Activated CD8-positive, alpha-beta memory T cell treated with anti-CD3 and anti-CD28 coated beads, Interleukin-2, amount 50 U/mL, for 4 hours (primary cell): ENCODE measurements at places on chromosomes 1 and 21.
A peak's percentile ranks its signal among the peaks of the same experiment; 100 is the strongest.

DNA sequence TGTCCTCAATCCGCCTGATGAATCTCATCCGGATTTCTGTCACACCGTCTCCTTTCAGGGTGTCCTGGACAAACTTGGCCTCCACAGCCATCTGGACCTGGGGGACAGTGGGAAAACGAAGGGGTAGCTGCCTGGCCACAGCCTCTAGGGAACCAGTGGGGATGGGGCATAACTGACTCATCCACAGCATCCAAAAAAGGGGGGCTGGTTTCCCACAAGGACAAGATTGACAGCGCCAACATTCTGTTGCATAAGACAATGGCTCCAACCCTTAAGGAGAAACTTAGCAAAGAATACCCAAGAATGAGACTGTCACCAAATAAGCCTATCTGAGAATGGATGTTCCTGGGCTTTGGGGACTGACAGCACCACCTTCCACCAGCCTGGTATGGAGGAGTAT lies 12.1 kb downstream of the TRAPPC3 start:
- no peak for DNase-seq

- no peak for DNase-seq
Measured at GRCh38 chr1:66262208-66262963, 271.6 kb upstream of the SGIP1 start.

DNA sequence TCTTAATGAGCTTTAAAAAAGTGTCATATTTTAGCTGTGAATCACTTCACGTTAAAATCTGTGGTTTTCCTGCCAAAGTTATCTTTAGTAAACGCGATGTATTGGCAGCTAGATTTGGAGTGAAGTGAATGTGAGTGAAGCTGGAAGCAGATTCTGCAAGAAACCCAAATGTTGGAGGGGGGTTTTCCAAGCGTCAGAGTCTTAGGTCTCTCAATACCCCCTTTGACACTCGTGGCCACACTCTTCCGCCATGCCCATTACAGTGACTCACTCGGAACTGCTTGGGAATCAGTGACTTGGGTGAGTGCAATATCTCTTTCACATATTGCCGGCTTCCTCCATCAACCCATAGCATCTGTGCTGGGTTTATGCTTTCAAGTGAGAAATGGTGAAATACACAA lies 17.5 kb downstream of the B3GALT5 start:
- DNase-seq = no peak

DNA sequence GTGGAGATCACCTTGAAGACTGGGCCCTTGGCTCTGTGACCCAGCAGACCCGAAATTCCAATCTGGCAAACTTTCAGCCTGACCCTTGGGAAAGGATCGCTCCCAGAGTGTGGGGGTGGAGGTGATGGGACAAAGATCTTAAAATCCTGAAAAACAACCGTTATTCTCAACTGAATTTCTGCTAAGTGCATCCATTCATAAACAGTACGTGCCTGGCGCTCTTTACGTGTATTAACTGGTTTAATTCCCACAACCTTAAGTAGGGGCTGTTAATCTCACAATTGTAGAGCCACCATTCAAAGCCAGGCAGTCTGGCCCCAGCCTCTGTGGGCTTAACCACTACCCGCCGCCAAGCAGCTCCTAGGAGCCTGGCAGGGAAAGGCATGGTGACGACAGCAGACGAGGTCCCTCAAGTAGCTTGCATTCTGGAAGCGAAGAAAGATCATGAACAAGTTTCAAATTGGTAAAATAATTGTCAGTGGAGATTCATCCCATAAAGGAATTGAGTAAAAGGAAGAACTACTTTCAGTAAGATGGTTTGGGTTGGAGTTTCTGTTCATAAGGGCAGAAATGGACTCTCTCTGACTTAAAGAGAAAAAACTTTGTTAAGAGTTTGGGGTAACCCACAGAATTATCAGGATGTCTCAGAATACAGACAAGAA lies 11.4 kb upstream of the RGS16 start:
- DNase-seq = no peak

- DNase-seq = no peak
Measured at GRCh38 chr21:18384771-18385170, 18.8 kb downstream of the TMPRSS15 start.

GRCh38 chr1:4969556-4970129 lies 315.2 kb downstream of the AJAP1 start:
- no peak for DNase-seq

GRCh38 chr1:20486457-20487235 lies 636 bp upstream of the CAMK2N1 start:
- DNase-seq = no peak

GRCh38 chr1:204529371-204529895 lies 13.2 kb downstream of the MDM4 start:
- no peak for DNase-seq

DNA sequence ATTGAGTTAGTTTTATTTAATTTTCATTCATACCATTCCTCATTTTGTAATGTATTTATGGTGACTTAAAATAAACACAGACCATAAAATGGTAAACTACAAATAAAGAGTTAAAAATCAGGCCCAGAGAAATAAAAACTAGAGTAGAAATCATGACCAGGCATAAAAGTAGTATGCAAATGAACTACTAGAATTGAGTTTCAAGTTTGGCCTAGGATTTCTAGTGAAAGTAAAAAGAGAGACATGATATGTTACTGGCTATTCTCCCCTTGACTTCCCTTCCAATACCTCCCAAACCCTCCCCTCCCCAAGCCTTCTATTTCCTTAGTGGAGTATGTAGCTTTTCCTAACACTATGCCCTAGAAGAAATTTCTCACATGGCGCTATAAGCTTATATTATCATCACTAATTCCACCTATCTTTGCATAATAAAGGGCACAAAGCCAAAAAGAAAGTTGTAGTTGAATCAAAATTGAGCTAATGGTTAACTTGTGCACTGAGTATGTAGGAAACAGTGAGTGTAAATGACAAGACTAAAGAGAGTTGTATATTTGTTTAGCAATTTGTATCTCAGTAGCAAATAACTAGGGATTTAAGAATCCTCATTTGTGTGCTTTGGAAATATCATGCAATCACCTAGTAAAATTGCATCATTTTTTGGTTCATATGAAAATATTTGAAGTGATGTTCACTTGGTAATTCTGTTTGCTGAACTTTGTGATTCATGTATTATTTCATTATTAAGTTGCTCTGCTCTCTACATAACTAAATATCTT lies 29.7 kb upstream of the CDC14A start:
- no peak for DNase-seq

- DNase-seq = no peak
Measured at GRCh38 chr1:157043685-157044084, 1.9 kb downstream of the ARHGEF11 start.

- DNase-seq = no peak
Measured at GRCh38 chr1:145879775-145880174, 5.9 kb downstream of the ANKRD35 start.

GRCh38 chr1:219660666-219661463 lies 48.0 kb upstream of the ZC3H11B start:
- DNase-seq = no peak

DNA sequence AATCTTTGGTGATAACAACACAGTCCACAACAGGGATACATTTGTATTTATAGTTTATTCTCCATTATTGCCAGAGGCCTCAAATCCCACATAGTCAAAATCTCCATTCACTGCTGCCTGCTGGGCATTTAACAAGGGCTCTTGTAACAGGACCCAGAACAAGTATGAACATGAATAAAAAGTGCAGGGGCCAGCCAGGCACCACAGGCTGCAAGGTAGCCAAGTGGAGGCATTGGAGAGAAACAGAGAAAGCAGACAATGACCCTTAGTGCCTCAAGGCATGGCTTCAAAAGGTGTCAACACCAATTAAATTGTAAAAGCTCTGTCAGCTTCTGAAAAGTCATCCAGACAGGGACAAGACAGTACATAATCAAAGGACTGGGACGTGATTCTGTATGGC lies 116.8 kb downstream of the ATP6V1G3 start:
- no peak for DNase-seq

DNA sequence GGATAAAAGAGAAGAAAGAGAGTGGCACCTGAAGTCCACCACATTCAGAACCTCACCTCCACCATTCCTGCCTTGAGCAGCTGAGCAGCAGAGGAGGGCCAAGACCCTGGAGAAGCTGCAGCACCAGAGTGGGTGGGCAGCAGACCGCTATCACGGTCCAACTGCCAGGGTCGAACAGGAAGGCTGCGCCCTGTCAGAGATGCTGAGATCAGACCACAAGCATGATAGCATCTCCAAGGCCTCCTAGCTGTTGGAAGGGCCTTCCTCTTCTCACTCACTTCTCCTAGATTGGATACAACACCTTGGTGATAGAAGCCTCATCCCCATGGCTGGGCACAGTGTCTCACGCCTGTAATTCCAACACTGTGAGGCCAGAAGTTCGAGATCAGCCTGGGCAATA lies 12.1 kb upstream of the SLC45A3 start:
- DNase-seq = no peak

DNA sequence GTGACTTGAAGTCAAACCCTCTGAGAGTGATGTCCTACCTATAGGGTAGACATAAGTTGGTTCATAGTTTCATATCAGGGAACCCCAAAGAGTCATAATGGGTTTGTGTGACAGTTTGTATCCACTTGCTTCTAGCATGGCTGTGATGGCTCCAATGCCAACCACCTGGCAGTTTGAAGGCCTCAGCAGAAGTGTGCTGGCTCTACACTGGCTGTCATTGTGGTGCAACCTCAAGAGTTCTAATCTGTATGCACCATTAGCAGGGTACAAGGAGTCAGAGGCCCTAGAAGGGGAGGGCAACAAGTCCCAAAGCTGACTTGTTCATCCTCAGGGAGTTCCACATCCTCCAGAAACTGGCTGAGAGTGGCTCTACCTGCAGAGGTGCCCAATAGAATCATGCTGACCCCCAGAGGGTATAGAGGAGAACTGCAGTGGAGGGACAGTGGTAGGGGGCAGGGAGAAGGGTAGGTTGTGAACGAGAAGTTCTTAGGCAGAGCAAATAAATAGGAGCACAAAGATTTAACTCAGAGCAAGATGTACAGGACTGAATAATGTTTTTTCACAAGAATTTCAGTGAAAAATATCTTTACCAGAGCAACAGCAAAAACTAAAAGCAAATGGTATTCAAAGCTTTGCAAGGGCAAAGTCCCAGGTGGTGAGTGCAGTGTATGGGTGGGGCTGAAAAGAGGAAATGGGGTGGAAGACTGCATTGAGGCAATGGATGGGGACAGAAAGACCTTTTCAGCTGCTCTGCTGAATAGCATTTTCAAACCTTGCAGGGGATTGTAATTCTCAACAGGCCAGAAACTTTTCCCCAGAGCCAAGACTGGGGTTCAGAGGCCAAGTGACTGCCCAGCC lies 3.2 kb downstream of the FCRL2 start:
- DNase-seq = no peak

- no peak for DNase-seq
Measured at GRCh38 chr1:47711848-47712492, 274.1 kb downstream of the FOXD2 start.

DNA sequence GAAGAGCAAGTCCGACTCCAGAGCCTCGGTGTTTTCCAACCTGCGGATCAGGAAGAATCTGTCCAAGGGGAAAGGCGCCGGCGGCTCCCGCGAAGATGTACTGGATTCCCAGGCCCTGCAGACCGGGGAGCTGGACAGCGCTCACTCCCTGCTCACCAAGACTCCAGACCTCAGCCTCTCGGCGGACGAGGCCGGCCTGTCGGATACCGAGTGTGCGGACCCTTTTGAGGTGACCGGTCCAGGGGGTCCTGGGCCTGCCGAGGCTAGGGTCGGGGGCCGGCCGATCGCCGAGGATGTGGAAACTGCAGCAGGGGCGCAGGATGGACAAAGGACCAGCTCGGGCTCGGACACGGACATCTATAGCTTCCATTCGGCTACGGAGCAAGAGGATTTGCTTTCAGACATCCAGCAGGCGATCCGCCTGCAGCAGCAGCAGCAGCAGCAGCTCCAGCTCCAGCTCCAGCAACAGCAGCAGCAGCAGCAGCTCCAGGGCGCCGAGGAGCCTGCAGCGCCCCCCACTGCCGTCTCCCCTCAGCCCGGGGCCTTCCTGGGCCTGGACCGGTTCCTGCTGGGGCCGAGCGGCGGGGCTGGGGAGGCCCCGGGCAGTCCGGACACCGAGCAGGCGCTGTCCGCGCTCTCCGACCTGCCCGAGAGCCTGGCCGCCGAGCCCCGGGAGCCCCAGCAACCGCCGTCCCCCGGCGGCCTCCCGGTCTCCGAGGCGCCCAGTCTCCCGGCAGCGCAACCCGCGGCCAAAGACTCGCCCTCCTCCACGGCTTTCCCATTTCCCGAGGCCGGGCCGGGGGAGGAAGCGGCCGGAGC lies 827 bp downstream of the FMN2 start:
- DNase-seq = no peak

- peak; percentile 89 for DNase-seq
Measured at GRCh38 chr1:151346769-151347522, at the start of gene RFX5. TSS of gene RFX5 (minus strand) at chr1:151347252. CDS start at chr1:151346320, 932 bp downstream.

- DNase-seq = no peak
Measured at GRCh38 chr21:42630626-42631025, 22.8 kb upstream of the PDE9A start.

DNA sequence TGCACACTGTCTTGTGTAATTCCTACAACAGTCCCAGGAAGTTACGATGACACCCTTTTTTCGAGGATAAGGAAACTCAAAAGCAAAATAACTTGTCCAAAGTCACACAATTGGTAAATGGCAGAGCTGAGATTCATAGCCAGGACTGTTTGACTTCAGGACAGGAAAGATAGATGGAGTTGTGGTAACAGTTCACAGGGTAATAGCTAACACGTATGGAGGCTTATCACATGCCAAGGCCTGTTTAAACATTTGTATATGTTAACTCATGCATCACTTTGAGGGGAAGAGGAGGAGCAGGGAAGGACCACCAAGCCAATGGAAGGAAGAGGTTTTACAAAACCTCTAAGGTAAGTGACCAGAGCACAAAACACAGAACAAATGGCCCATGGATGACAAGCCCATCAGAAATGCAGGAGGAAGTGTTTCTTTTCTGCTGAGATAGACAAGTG lies 2.8 kb downstream of the DHCR24 start:
- no peak for DNase-seq

DNA sequence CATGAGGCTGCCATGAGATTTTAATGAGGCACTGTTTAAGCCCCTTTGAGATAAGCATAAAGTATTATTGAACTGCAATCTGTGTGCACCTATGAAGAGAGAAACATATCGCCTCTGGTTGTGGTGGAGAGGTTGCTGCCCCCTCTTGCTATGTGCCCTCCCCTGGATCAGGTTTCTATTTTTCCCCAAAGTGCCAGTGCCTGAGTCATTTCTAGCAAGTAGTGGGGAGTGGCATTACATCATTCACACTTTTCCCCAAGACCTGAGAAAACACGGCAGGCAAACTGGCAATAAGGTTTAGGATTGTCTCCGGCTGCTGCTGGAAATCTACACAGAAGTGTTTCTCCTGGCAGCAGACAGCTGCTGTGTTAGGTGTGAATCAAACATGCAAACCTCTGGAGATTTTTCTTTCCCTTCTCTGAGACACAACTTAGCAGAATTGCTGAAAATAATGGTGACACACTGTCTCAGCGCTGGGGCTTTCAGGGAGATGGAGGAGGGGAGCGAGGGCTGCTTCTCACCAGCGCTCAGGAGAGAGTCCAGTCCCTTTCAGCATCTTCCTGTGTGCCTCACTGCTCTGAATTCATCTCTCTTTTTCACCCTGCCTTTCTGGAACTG lies 13.7 kb upstream of the RGS16 start:
- no peak for DNase-seq
